Esophagus squamous epithelium (tissue), 5 donors: ENCODE measurements at places on chromosomes 16 and 17.

DNA sequence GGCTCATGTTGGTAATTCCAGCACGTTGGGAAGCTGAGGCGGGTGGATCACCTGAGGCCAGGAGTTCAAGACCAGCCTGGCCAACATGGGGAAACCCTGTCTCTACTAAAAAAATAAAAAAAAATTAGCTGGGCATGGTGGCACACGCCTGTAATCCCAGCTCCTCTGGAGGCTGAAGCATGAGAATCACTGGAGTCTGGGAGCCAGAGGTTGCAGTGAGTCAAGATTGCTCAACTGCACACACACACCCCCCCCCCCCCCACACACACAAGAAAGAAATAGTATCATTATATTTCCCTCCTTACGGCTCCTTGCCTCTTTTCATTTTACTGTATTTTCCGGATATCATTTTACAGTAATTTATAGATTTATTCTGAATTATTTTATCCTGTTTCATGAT is 963.1 kb upstream of the GOT2 start:
- no peaks in the 10 kb centered on the region for H3K27me3 ChIP-seq
- no peaks in the 10 kb centered on the region for H3K36me3 ChIP-seq
- no peak overlapping the region for H3K4me3 ChIP-seq

DNA sequence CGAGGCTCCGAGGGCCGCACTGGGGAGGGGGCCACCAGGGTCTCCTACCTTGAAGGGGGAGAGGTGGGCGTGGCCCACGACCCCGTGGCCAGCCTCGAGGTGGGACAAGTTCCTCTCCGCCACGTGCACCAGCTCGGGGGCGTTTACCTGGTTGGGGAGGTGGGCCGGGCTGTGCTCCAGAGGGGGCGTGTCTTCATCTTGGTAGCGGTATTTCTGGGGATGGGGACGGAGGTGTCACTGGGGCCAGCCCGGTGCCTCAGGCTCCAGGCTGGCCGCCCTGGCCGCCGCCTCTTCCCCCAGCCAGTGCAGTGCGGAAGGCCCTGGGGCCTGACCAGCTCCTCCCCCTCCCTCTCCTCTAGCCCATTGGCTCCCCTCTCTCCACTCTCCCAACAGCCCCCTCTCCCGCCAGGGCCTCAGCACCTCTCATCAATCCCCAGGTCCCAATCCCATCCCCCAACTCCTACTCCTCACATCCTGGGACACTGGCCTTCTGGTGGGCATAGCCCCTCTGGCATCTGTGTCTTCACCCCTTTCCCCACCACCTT is 11.5 kb downstream of the DLG4 start:
- no peaks in the 10 kb centered on the region for H3K27me3 ChIP-seq
- peaks cover 3% of the 10 kb centered on the region for H3K36me3 ChIP-seq
- no peak overlapping the region for H3K27ac ChIP-seq

- no peak overlapping the region for H3K27ac ChIP-seq
- no peaks in the 10 kb centered on the region for H3K36me3 ChIP-seq
- no peak for DNase-seq
- H3K27me3 ChIP-seq, result no peaks in the 10 kb centered on the region
- no peak overlapping the region for H3K4me3 ChIP-seq
- peaks cover 25% of the 10 kb centered on the region for H3K4me1 ChIP-seq
These were observed 2.9 kb upstream of the FLCN start for GRCh38 chr17:17239832-17240231.

GRCh38 chr17:69547947-69548346 is 133.4 kb downstream of the MAP2K6 start:
- H3K27ac ChIP-seq, result no peak overlapping the region
- H3K4me3 ChIP-seq, result no peak overlapping the region
- H3K4me1 ChIP-seq, result no peaks in the 10 kb centered on the region
- H3K27me3 ChIP-seq, result no peaks in the 10 kb centered on the region
- H3K36me3 ChIP-seq, result no peaks in the 10 kb centered on the region

GRCh38 chr17:78257810-78258322 is 26.4 kb downstream of the TMEM235 start:
- no peaks in the 10 kb centered on the region for H3K36me3 ChIP-seq
- H3K4me3 ChIP-seq, result no peak overlapping the region
- peaks cover 14% of the 10 kb centered on the region for H3K4me1 ChIP-seq
- DNase-seq, result no peak

DNA sequence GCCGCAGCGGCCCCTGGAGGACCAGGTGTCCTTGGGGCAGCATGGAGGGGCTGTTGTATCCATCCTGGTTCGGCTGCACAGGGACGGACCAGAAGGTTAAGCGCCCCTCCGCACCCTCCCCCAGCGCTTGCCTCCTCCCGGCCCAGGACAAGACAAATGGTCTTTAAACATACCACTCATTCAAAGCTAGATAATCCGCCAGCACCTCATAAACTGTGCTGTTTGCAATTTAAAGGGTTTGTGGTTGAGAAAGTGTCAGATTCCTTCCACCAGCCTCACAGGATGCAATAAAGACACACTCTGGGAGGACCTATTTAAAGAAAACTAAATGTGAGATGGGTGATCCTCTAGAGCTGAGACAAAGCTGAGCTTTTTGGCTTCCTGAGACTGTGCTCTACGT is 426.2 kb upstream of the EEF2KMT start:
- no peak overlapping the region for H3K27ac ChIP-seq
- no peaks in the 10 kb centered on the region for H3K27me3 ChIP-seq
- no peaks in the 10 kb centered on the region for H3K36me3 ChIP-seq
- DNase-seq, result no peak

DNA sequence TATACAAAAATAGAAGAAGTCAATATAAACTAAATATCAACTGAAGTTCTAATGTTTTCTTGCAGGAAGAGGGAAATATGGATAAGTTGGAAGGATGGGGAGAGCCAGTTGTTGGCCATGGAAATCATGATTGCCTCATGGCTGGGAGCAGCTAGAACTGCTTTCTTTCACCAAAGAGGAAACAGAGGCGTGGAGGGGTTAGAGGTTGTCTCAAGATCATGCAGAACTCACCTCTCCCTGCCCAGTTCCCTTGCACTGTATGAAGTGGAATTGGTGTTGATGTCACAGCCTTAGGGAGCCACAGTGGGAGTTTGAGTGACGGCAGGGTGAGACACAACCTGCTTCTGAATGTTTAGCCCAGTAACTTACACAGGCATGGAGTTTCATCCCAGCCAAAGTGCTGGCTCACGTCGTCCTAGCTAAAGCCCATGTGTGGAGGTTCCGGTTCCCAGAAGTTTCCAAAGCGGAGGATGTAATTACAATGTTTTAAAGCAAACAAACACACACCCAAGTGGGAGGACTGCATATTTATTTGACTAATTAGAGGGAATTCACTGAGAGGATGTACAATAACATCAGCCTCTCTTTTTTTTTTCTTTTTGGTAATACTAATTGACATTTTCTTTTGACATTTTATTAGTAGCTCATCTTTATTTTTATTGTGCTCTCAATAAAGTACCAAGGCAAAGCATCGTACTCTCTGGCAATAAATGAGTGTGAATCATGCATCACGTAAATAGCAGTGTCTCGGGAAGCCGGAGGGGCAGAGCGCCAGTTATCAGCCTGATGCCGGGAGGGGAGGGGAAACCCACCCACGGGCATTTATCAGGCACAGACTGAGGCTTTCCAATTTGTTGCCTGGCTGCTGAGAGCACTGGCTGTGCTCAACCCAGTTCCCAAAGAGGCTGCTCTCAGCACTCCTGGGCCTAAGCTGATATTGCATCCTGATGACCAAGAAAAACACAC is 118.7 kb upstream of the CDH5 start:
- DNase-seq, result no peak
- peak overlapping the region; percentile 13 for H3K27ac ChIP-seq

- H3K36me3 ChIP-seq, result no peaks in the 10 kb centered on the region
- no peak overlapping the region for H3K27ac ChIP-seq
- no peak overlapping the region for H3K4me3 ChIP-seq
- H3K27me3 ChIP-seq, result no peaks in the 10 kb centered on the region
- no peak for DNase-seq
These were observed 6.1 kb upstream of the RNF157 start for GRCh38 chr17:76246080-76247066.

DNA sequence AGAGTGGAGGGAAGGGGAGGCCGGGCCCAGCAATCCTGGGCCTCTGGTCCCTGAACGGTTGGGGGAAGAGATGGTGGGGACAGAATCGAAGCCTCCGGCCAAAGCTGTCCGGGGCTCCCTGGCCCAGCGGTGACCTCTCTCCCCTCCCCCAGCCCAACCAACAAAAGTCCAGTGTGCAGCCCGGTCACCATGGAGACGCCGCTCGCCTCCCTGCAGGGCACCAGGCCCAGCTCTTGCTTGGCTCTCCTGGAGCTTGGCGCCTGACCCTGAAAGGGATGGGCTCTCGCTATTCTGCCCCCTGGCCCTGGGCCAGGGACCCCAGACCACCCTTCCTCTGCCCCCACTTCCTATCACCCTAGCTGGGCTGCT is 1.3 kb downstream of the METRN start:
- DNase-seq, result no peak
- H3K4me1 ChIP-seq, result peaks cover 32% of the 10 kb centered on the region
- H3K36me3 ChIP-seq, result no peaks in the 10 kb centered on the region
- H3K4me3 ChIP-seq, result peak overlapping the region; percentile 70

GRCh38 chr16:86022381-86022960 is 123.5 kb downstream of the IRF8 start:
- H3K4me3 ChIP-seq, result no peak overlapping the region
- no peak overlapping the region for H3K27ac ChIP-seq
- H3K36me3 ChIP-seq, result no peaks in the 10 kb centered on the region
- no peak for DNase-seq

- H3K4me1 ChIP-seq, result peaks cover 8% of the 10 kb centered on the region
- no peak for DNase-seq
- peak overlapping the region; percentile 14 for H3K27ac ChIP-seq
- no peaks in the 10 kb centered on the region for H3K27me3 ChIP-seq
- no peak overlapping the region for H3K4me3 ChIP-seq
These were observed 14.4 kb upstream of the CYTH1 start for GRCh38 chr17:78796517-78796900.

DNA sequence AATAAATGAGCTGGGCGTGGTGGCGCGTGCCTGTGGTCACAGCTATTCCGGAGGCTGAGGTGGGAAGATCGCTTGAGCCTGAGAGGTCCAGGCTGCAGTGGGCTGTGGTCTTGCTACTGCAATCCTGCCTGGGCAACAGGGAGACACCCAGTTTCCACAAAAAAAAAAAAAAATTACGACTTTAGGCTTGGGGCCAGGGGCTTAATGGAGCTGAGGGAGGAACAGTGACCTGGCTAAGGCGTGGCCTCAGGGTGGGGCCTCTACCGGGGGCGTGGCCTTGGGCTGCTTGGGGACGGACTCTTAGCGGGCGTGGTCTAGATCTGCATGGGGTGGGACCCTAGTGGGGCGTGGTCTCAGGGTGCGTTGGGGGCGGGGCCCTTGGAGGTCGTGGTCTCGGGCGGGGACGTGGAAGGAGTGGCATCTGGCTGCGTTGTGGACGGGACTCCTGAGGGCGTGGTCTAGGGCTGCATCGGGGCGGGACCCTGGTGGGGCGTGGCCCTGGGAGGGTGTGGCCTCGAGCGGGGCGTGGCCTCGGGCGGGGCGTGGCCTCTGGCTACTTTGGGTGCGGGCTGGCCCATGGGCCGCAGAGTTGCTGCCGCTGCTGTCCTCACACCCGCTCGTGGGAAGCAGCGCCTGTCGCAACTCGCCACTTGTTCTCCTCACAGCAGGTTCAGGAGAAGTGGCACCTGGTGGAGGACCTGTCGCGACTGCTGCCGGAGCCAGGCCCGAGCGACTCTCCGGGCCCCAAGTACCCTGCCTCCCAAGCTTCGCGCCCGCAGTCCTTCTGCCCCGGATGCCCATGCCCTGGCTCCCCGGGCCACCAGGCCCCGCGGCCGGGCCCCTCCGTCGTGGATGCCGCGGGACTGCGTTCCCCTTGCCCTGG is 5.8 kb upstream of the C17orf99 start:
- H3K27ac ChIP-seq, result peak overlapping the region; percentile 74
- peak; percentile 86 for DNase-seq
- no peak overlapping the region for H3K4me3 ChIP-seq
- peaks cover 83% of the 10 kb centered on the region for H3K4me1 ChIP-seq
- no peaks in the 10 kb centered on the region for H3K27me3 ChIP-seq

DNA sequence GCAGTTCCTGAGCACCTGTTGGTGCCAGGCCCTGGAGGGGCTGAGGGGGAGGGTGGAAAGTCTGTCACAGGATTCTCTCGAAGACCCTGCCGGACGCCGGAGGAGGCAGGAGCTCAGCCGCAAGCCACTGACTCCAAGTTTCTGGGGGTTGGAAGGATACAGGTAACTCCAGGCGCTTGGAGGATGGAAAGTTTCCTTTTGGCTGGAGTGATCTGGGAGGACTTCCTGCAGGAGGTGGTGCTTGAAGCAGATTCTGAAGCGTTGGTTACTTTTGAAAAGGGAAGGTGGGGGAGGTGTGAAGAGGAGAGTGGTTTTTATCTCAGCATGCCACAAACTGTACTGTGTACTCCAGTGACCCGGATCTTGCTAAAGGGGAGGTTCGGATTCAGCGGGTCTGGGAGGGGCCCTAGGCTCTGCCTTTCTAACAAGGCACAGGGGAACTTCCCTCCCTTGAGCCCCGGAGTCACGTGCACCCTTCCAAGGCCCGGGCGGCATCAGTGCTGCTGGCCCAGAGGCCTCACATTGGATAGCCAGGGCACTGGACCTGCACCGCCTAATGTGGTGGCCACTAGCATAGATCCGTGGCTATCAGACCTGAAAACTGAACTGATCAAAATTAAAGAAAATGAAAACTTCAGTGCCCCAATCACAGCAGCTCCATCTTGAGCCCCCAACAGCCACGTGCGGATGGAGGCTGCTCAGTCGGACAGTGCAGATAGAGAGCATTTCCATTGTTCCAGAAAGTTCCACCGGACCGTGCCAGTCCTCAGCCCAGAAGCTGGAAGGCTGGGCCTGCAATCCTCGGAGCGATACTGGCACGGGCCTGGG is 42.2 kb upstream of the GSE1 start:
- H3K4me3 ChIP-seq, result no peak overlapping the region
- no peak for DNase-seq
- no peaks in the 10 kb centered on the region for H3K27me3 ChIP-seq
- H3K36me3 ChIP-seq, result no peaks in the 10 kb centered on the region
- H3K27ac ChIP-seq, result no peak overlapping the region
- peaks cover 75% of the 10 kb centered on the region for H3K4me1 ChIP-seq

- no peak overlapping the region for H3K4me3 ChIP-seq
- no peak for DNase-seq
- H3K27me3 ChIP-seq, result peaks cover 44% of the 10 kb centered on the region
- no peak overlapping the region for H3K27ac ChIP-seq
- no peaks in the 10 kb centered on the region for H3K36me3 ChIP-seq
These were observed 8.5 kb upstream of the SSTR2 start for GRCh38 chr17:73156166-73156840.
